ENCODE measurements at places on chromosomes 11 and 22.

- no peaks in the 10 kb centered on the region for H3K27me3 ChIP-seq
- no peak overlapping the region for H3K27ac ChIP-seq
- H3K4me1 ChIP-seq = no peaks in the 10 kb centered on the region
- H3K4me3 ChIP-seq = no peak overlapping the region
- no peaks in the 10 kb centered on the region for H3K36me3 ChIP-seq
These were observed 400.2 kb downstream of the KCNA4 start for GRCh38 chr11:29616611-29617010.

- H3K27me3 ChIP-seq = no peaks in the 10 kb centered on the region
- no peaks in the 10 kb centered on the region for H3K36me3 ChIP-seq
- no peak for DNase-seq
- H3K4me1 ChIP-seq = no peaks in the 10 kb centered on the region
These were observed 90.3 kb downstream of the KCNQ1 start for GRCh38 chr11:2534957-2535672.

DNA sequence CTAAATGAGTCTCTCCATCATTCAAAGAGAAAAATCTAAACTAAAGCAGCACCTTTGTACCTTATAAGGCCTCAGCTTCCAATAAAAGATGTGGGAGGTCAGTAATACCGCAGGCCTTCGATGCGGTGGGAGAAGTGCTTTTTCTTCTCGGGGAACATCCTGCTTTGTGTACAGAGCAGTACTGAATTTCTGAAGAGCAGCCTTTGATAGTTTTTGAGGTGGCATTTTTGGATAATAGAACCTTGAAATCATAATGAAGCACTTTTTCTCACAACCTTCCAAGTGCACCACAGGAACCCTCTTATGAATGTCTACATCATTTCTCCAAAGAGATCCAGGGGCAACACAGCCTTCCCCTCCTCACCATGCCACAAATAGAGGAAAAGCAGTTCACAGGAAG lies 39.6 kb downstream of the LRRC4C start:
- no peak overlapping the region for H3K4me3 ChIP-seq
- H3K36me3 ChIP-seq = no peaks in the 10 kb centered on the region
- no peak for DNase-seq
- H3K27me3 ChIP-seq = no peaks in the 10 kb centered on the region
- H3K4me1 ChIP-seq = no peaks in the 10 kb centered on the region

- peaks cover 26% of the 10 kb centered on the region for H3K27me3 ChIP-seq
- no peak overlapping the region for H3K27ac ChIP-seq
- no peaks in the 10 kb centered on the region for H3K36me3 ChIP-seq
These were observed 386.6 kb upstream of the NARS2 start for GRCh38 chr11:78961247-78961646.

DNA sequence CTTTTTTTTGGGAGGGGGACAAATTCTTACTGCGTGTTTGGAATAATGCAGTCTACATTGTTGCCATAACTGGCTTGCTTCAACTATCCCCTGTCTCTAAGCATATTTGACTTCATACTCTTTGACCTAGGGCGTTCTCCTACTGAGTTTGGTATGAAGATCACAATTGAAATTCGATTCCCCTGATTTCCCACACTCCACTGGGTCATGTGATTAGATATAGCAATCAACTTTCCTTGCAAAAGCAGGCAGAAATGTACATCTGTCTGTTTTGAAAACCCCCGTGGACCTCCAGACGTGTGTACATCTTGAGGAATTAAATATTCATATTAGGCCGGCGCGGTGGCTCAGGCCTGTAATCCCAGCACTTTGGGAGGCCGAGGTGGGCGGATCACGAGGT lies 13.8 kb upstream of the CARD18 start:
- H3K36me3 ChIP-seq = no peaks in the 10 kb centered on the region
- no peaks in the 10 kb centered on the region for H3K27me3 ChIP-seq
- DNase-seq = no peak
- no peak overlapping the region for H3K4me3 ChIP-seq
- H3K4me1 ChIP-seq = no peaks in the 10 kb centered on the region

GRCh38 chr11:60528465-60528864 lies 13.3 kb downstream of the MS4A13 start:
- no peak for DNase-seq
- H3K4me3 ChIP-seq = no peak overlapping the region
- H3K27ac ChIP-seq = no peak overlapping the region
- H3K4me1 ChIP-seq = no peaks in the 10 kb centered on the region
- peaks cover 3% of the 10 kb centered on the region for H3K27me3 ChIP-seq
- H3K36me3 ChIP-seq = no peaks in the 10 kb centered on the region

- no peaks in the 10 kb centered on the region for H3K4me1 ChIP-seq
- no peak for DNase-seq
- peaks cover 2% of the 10 kb centered on the region for H3K36me3 ChIP-seq
- H3K4me3 ChIP-seq = no peak overlapping the region
- no peaks in the 10 kb centered on the region for H3K27me3 ChIP-seq
- H3K27ac ChIP-seq = no peak overlapping the region
These were observed 23.1 kb downstream of the CCDC34 start for GRCh38 chr11:27339941-27340340.

DNA sequence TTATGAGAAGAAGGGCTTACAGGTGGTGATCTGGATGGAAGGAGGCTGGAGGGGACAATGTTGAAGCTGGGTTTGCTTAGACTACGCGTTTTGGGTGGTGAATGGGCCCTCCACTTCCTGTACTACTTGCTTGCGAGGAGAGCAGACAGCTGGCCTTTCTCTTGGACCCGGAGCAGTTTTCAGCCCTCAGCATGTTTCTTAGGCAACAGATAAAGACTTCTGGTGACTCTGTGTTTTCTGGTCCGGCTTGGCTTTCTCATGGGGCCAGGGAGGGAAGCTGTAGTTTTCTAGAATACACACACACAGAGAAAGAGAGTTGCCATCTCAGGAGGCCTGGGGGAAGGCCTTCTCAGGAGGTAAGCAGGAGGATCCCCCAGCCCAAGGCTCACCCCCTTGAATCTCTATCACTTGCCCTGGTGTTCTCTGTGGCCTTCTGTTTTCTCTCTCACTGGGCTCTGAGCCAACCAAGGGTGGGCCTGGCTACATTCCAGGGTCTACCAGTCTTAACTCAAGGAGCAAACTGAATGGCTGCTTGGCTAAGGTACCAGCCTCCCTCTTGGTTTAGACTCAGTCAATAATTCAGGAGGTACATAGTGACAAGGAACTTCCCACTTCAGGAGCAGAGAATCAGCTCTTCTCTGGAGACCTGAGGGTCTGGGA lies 2.4 kb downstream of the CCS start:
- DNase-seq = peak; percentile 43
- H3K4me1 ChIP-seq = peaks cover 6% of the 10 kb centered on the region
- H3K36me3 ChIP-seq = peaks cover 5% of the 10 kb centered on the region
- H3K27me3 ChIP-seq = no peaks in the 10 kb centered on the region

- no peaks in the 10 kb centered on the region for H3K4me1 ChIP-seq
- no peak for DNase-seq
- no peak overlapping the region for H3K27ac ChIP-seq
- H3K27me3 ChIP-seq = no peaks in the 10 kb centered on the region
These were observed 190.0 kb downstream of the ETS1 start for GRCh38 chr11:128397362-128397761.

GRCh38 chr11:44260081-44260480 lies 49.9 kb downstream of the ALX4 start:
- no peaks in the 10 kb centered on the region for H3K27me3 ChIP-seq
- no peak overlapping the region for H3K4me3 ChIP-seq
- peaks cover 5% of the 10 kb centered on the region for H3K36me3 ChIP-seq
- H3K27ac ChIP-seq = no peak overlapping the region
- DNase-seq = no peak

DNA sequence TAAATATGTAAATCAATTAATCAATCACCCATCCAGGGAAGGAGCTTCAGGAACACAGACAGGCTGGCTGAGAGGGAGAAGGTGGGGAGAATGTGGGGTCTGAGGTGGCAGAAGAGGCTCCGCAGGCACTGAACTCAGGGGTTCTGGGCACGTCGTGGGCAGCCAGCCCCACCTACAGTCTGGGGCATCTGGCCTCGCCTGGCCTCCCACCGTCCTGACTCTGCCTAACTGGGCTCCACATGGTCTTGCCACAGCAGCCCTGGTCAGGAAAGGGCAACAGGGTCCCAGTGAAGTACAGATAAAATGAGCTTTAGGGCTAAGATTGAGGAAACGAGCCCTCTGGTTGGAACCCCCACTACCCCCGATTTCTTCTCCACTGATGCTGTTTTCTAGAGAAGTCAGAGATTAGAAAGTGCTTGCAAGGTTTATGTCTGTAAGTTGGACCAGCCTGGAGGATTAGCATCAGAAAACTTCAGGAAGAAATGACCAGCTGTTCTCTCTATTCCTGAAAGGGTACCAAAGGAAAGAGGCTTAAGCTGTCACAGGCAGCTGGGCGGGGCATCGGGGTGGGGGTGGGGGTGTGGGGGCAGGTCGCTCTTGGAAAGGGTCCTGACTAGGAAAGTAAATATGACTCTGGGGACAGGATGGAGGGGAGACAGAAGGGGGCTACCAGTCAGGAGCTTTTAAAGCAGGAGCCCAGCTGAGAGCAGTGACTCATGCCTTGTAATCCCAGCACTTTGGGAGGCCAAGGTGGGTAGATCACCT lies 261.7 kb downstream of the BUD13 start:
- H3K36me3 ChIP-seq = no peaks in the 10 kb centered on the region
- no peaks in the 10 kb centered on the region for H3K4me1 ChIP-seq
- DNase-seq = no peak
- H3K27ac ChIP-seq = no peak overlapping the region

All from small intestine (tissue), 16 donors.